ENCODE measurements at places on chromosomes 3 and 15. TPM values are rescaled to one million over a fixed set of nuclear protein-coding genes. Genes with fewer than 3 reads are reported as not detected.

Gene ZNF774
- 8.3 TPM for total RNA-seq

Gene LRRC31
- not detected for total RNA-seq

Gene KLHL6
- total RNA-seq = 1.4 TPM

Gene SV2B
- total RNA-seq = 30.2 TPM

Gene RLBP1
- 0.69 TPM for total RNA-seq

Gene ROPN1
- total RNA-seq = not detected

Gene MYZAP
- total RNA-seq = 3.2 TPM

Gene SCAPER
- 61.8 TPM for total RNA-seq

Gene TRIM42
- not detected for total RNA-seq

Gene IMPG2
- 6.9 TPM for total RNA-seq

Gene CPB1
- total RNA-seq = not detected

Gene SOX14
- total RNA-seq = 1.4 TPM

Gene GHSR
- 0.69 TPM for total RNA-seq

Gene LINGO1
- total RNA-seq = 45.2 TPM

Gene ZNF501
- total RNA-seq = 22.4 TPM

Gene CMSS1
- 21.9 TPM for total RNA-seq

Gene EPB42
- total RNA-seq = 3.0 TPM
